CD8-positive, alpha-beta memory T cell (primary cell): ENCODE measurements at places on chromosomes 5 and 9. TPM values are rescaled to one million over a fixed set of nuclear protein-coding genes. Genes with fewer than 3 reads are reported as not detected.

DNA sequence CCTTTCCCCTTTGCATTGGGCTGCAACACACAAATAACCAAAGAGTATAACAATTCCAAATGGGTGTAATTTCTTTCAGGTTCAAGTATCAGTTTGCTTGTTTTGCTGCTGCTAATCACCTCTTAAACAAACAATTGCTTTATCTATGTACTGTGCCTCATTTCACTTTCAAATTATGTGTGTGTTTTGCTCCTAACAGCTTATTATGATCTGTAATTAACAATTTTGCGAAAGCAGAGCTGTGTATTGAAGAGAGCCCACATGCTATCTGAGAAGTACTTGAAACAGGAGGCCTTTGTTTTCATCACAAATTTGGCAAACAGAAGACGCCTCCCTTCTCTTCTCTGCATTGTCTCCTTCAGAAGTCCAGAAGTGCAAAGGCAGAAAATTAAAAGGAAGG is 312.0 kb downstream of the TLE1 start:
- no peak for DNase-seq

DNA sequence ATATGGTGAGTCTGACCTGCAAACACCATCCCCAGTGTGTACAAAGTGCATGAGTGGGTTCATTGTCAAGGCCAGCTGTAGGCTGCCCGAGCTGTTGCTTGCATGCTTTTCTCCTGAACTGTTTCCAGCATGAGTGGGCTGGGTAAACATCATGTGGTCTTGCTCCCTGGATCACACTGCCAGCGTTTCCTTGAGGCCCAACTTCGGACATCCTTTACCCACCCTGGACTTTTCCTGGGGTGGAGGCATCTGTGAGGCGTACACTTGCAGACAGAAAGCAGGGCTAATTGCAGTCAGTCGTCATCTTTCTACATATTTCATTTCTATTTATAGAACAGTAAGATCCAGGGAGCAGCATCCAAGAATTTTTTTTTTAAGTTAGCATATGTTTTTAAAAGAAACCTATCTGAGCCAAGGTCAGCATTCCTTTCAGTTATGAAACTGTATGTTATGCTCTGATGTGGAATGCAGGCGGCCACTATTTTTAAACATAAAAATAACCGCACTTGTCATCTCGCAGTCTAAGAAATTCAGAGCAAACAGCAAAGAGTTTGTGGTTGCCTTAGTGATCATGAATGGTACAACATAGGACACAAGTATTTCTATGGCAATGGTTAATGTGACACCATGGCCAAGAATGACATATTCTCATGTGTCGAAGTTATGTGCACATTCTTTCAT is 106.5 kb upstream of the DMRT1 start:
- DNase-seq = no peak

DNA sequence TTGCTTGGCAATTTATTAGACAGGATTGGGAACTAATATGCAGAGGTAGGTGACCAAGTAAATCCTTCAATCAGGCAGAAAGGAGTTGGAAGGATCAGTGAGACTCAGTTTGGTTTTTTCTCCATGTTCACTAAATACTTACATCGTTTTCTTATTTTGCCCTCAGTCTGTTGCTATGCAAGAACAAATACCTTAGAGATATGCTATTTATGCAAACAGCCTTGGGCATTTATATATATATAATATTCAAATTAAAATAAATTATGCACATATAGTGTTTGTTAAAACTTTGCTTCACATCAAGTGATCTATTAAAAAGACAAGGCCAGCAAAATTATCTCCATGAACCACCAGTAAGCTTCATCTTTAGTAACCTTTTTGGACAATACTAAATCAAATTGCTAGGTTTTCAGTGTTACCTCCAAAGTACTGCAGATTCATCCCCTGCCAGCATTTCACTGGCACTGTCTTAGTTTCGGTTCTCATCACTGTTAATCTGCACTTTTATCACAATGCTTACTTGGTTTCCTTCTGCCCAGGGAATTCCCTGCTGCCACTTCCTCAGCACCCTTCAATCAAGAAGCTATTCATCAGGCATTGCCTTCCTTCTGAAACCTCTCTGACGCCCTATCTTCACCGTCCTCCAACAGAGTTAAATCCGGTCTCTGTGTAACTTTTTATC is 26.0 kb upstream of the LIFR start:
- no peak for DNase-seq

DNA sequence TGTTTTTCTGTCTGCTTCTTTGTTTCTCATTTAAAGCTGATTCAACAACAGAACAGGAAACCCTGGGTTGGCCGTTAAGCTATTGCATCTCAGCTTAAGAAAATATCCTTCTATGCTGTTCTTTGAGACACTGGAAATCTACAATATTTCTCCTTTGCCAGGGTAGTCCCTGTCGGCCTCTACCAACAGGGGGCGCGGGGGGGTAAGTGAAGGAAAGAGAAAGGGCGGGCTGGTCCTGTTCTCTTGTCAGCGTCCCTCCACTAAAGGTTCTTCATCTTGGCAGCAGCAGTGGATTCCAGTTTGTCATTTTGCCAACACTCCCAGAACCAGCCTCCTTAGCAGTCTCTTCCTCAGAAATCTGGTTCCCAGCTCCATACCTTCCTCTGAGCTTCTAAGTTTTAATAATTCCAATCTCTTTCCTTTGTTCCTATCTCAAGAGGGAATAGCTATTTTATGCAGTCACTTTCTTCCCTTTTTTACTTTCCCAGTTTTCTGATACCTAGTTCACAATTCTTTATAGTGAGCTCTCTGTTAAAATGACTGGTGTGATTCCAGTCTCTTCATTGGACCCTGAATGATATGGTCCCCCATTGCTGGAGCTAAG is 222.3 kb downstream of the GLIS3 start:
- no peak for DNase-seq

GRCh38 chr5:178793151-178793550 is 62.7 kb upstream of the ZNF354A start:
- DNase-seq = no peak

GRCh38 chr9:27165670-27166069 is 56.6 kb downstream of the TEK start:
- DNase-seq = no peak

- DNase-seq = no peak
Measured at GRCh38 chr9:92510747-92511146, 25.0 kb downstream of the ECM2 start.

GRCh38 chr5:16518606-16519005 is 53.0 kb upstream of the ZNF622 start:
- DNase-seq = no peak

DNA sequence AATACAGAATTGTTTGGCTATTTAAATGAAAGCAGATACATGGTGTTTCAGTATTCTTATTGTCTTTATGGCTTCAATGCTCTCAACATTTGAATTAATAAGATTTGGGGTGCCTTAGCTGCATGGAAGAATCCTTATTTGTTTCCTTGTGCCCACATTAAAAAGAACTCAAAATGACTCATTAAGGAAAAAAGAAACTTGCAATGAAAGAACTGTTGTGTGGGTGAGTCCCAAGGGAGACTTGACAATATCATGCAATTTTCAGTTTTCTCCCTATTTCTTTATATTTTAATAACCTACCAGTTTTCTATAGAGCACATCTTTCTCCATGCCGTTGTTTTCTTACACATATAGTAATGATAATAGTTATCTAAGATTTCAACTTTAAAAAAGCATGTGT is 404.0 kb downstream of the PDE4D start:
- DNase-seq = no peak

DNA sequence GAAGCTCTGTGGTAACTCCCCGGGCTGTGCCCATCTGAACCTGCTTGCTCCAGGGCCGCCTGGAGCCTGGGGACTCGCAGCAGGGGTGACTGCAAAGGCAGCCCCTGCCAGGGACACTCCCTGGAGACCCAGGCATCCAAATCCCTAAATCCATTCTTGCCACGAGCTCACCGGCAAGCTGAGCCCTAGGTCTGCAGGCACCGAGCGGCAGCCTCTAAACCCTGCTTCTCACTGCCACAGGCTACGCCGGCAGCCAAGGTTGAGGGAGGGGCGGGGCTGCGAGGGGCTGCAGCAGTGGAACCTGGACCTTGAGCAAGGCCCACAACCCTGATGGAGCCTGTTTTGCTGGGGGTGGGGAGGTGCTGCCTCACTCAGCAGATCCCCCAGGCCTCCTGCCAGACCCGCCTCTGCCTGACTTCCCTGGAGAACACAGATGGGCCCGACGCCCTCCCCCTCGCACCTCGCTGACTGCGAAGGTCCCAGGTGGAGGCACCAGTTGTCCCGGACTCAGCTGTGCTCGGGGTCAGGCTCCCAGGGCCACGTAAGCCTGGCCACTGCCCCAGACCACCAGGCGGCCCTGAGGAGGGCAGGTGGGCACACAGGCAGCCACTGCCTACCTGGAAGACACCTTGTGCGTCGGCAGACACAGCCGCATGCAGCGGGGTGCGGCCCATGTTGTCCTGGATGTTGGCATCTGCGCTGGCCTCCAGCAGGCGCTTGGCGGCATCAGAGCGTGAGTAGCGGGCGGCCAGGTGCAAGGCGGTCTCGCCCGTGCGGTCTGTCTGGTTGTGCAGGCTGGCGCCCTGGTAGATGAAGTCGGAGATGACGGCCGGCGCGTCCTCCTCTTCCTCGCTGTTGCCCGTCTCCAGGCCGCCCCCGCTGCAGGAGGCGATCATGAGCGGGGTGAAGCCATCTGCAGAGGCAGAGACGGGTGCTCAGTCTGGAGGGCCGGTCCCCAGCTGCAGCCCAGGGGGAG is 17.4 kb upstream of the SEC16A start:
- DNase-seq = no peak

DNA sequence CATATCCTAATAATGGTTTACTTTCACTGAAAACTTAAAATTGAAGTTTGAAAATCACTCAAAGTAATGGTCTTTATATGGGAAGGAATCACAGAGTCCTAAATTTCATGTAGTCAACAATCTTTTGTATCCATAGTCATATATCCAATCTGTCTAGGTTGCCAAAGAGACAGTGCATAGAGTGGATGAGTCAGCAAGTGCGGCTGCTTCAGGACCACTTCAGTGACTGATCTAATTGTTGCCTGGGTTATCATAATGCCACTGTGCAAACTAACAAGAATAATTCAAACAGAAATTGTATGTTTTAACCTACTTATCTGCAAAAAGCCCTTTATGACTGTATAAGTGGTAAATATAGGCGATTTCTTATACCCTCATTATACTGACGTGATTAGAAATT is 211.3 kb upstream of the PRR16 start:
- DNase-seq = no peak

DNA sequence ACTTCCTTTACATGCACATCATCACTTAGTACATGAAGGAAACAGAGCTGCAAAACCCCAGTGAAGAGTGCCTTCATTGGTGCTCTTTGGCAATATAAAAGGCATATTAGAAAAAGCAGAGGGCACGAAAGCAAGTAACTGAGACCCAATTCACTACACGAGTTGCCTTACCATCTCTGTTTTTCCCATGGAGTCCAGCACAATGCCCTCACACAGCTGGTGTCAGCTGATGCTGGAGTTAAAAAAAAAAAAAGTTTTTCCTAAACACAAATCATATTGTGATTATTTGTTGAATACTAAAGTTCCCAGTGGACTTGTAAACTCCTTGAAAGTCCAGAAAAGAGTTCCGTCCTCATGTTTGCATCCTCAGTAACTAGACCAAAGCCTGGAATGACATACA is 25.6 kb downstream of the MARCHF3 start:
- DNase-seq = no peak

DNA sequence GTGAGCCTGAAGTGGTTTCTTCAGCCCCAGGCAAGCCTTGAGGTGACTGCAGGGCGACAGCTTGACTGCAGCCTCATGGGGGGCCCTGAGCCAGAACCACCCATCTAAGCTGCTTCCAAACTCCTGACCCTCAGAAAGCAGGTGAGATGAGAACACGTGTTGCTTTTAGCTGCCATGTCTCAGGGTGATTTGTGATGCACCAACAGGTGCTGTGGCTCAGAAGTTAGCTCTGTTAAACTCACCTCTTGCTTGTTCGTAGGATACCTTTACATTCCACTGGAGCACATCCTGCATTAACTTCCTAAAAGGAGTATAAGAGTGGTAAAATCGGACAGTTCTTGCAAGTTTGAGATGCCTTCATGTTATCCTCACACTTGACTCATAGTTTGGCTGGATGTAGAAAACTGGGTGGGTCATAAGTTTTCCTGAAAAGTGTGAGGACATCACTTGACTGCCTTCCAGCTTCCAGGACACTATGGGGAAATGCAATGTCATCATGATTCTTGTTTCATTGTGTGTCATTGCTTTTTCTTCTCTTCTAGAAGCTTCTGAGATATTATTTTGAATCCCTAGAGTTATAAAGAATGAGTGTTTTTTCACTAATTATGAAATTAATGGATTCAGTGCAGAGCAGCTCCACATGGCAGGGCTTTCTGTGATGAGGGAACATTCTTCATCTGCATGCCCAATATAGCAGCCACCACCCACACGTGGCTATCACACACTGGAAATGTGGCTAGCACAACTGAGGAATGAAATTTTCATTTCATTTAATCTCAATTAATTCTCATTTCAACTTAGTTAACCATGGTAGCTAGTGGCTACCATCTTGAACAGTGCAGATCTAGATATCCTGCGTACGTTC is 92.3 kb downstream of the HSD17B3 start:
- no peak for DNase-seq

DNA sequence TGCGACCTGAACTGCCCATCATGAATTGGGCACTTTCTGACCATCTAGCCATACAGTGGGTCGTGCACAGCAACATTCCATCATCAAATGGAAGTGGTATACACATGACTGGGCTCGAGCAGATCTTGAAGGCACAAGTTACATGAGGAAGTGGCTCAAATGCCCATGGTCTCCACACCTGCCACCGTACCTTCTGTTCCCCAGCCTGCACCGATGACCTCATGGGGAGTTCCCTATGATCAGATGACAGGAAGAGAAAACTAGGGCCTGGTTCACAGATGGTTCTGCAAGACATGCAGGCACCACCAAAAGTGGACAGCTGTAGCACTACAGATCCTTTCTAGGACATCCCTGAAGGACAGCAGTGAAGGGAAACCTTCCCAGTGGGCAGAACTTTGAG is 21.8 kb downstream of the MTMR12 start:
- no peak for DNase-seq

- no peak for DNase-seq
Measured at GRCh38 chr9:34536685-34537084, 13.9 kb upstream of the ENHO start.

- DNase-seq = no peak
Measured at GRCh38 chr5:1134478-1134877, 22.6 kb upstream of the SLC12A7 start.

GRCh38 chr5:173475780-173476179 is 140.7 kb downstream of the BOD1 start:
- DNase-seq = no peak

The SEMA5A gene
- total RNA-seq = not detected

The CCL27 gene
- total RNA-seq = 0.39 TPM

The WNK2 gene
- 0.55 TPM for total RNA-seq

The NPR2 gene
- total RNA-seq = 8.6 TPM

The SLC27A6 gene
- total RNA-seq = not detected

The SPOCK1 gene
- not detected for total RNA-seq

The CKMT2 gene
- total RNA-seq = not detected

The TAF11L2 gene
- not detected for total RNA-seq

The MYMK gene
- not detected for total RNA-seq

The KIF4B gene
- total RNA-seq = 0.09 TPM

The MYO10 gene
- 0.18 TPM for total RNA-seq

The HACD4 gene
- 4.4 TPM for total RNA-seq
